ENCODE measurements at places on chromosomes 7 and 10.

DNA sequence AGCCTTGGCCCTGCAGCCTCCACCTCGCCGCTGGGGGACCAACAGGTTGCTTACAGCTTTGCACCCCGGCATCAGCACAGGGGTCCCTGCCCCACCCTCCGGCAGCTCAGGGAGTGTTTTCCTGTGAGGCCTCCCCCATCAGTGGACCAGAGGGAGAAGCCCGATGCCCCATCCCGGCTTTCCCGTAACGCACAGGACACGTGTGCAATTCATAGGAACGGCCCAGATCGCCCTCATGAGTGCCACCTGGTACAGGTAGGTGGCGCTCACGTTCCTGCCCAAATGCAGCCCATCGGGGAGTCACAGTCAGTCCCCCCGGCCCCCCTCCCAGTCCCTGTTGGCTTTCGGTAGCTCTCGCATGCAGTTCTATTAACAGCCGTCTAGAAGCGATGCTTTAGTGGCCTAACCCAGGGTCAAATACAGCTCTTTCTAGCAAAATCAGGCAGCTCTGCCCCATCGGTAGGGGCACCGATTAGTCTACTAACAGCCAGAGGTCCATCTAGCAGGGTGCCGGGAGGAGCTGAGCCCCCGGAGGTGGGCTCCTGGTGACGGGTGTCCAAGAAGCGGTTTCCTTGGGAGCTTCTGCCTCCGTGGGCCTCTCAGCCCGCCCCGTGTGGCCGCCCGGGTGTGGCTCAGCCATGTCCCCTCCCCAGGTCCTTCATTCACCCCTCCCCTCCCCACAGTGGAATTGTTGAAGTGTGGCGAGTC lies 48.4 kb upstream of the GTF2IRD1 start:
- DNase-seq: no peak

DNA sequence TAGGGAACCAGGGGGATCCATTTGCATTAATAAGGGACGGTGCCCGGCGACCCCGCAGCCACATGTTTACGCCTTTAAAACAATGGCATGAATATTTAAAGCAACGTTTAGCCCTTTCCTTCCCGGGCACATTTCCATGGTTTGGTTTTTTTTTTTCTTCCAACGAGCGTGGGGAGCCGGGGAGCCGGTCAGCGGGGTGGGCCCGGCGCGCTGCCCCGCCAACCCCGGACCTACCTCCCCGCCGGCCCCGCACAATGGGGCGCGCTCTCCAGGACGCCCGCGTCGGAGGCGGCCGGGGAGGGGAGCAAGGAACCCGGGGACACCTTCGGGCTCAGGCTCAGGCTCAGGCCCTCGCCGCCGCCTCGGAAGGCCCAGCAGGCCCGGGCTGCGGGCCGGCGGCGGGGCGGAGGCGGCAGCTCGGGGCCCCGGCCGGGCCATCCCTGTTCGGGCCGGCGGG lies 1.0 kb downstream of the SEPHS1 start:
- no peak for DNase-seq

DNA sequence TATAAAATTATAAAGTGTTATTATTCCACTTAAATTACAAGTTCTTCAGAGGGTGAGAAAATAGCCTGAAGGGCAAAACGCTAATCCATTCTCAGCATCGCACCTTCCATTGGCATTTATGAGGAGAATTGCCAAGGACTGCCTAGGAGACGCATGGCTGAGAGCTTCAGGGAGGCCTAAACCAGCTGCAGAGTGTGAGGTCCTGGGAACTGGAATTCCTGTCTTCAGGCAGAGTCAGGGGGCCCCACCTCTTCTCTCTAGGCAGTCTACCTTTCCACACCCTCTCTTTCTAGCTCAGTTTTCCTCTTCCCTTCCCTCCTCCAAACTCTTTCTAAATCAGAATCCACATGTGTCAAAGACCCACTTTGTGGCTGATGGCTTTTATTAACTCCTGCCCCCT lies 35.3 kb downstream of the LRRC72 start:
- DNase-seq: no peak

DNA sequence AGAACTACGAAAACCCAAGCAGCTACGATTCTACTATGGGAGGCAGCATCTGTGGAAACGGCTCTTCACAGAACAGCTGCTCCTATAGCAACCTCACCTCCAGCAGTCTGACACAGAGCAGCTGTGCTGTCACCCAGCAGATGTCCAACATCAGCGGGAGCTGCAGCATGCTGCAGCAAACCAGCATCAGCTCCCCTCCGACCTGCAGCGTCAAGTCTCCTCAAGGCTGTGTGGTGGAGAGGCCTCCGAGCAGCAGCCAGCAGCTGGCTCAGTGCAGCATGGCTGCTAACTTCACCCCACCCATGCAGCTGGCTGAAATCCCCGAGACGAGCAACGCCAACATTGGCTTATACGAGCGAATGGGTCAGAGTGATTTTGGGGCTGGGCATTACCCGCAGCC lies 81.6 kb upstream of the SAMD8 start:
- DNase-seq: peak; percentile 70

DNA sequence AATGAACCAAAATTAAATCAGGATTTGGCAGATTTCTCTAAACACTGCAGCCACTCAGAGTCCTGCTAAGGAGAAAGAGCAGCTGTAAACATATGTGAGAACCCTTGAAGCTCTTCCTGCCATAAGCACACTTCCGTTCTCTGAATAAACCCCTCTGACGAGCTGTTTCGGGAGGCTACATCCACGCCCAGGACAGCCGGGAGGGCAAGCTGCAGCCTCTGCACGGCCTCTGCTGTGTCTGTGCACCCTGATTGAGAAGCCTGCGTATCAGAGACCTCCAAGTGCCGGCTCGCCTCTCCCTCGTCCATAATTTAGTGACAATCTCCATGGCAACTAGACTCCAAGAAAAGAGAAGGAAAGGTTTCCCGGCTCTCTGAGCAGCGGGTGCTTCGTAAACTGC lies 114.4 kb downstream of the PTPRN2 start:
- DNase-seq: peak; percentile 23

GRCh38 chr10:122727426-122727825 lies 27.8 kb upstream of the C10orf120 start:
- DNase-seq: no peak

GRCh38 chr7:144957998-144958397 lies 122.1 kb upstream of the TPK1 start:
- no peak for DNase-seq

GRCh38 chr10:119693262-119693957 lies 32.4 kb upstream of the INPP5F start:
- DNase-seq: no peak

DNA sequence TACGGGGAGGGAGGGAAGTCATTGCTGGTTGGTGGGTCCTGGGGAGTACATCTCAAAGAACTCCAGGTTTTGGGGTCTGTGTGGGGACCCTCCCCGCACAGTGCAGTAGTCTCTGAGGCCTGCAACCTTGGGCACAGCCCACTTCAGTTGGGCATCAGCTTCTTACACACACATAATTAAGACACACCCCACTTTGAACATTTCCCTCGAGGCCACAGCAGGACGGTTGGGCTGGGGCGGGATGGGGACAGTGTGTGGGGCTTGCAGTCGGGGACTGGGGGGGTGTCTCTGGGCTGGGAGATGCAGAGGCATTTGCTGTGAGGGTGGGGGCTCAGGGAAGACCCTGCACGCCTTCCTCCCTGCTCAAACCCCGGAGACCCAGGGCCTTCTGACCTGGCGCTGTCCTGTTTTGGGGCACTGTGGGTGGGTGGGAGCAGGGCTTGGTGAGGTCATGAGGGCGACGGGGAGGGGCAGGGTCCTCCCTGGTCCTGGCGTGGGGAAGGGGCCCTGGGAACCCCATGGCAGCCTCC lies 1.3 kb downstream of the LFNG start:
- DNase-seq: no peak

DNA sequence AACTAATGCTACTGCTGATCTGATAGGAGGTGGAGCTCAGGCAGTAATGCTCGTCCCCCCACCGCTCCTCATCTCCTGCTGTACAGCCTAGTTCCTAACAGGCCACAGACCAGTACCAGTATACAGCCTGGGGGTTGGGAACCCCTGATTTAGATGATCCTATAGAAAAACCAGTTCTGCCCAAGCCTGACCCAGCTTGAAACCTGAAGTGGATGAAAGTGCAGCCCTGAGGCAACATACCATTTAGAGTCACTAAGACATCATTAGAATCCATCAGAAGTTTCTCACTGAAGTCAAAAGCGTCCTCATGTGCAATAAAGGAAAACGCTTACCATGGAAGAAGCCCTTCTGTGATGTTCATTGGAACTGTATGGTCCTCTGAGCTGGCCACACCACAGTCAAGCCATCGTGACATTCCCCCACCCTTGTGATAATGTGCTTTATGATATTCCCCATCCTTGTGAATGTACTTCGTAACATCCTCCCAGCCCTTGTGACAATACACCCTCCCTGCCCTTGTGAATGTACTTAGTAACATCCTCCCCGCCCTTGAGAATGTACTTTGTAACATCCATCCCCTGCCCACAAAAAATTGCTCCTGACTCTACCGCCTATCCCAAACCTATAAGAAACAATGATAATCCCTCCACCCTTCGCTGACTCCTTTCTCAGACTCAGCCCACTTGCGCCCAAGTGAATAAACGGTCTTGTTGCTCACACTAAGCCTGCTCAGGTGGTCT lies 65.9 kb upstream of the HECTD2 start:
- no peak for DNase-seq

- DNase-seq: no peak
Measured at GRCh38 chr10:35335133-35336083, 901 bp upstream of the CCNY start.

DNA sequence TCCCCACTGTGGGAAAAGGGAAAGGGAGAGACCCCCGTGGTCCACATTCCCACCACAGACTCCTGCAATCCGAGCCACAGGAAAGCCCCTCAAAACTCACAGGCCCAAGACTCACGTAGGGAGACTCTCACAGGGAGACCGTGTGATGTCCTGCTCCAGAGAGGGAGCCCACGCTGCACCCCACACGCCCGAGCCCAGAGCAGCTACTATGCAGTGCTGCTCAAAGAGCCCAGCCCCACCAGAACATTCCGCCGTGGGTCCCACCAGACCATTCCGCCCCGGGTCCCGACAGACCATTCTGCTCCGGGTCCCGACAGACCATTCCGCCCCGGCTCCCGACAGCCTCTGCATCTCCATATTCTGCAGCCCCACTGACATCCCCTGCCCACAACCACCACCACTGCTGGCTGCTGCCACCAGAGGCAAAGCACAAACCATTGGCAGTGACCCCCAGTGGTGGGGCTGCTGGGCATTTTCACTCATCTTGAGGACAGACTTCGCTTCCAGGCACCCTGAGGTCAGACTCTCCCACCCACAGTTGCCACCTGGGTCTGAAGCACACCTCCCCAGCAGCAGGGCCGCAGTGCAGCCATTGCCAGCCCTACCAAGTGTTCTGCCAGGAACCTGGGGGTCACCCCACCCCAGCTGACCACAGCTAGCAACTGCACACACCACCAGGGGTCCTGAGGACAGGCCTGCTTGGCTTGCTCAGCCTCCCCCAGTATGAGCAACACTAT lies 625.4 kb upstream of the FOXK1 start:
- no peak for DNase-seq

- no peak for DNase-seq
Measured at GRCh38 chr7:90209776-90210175, 1.8 kb upstream of the STEAP2 start.

DNA sequence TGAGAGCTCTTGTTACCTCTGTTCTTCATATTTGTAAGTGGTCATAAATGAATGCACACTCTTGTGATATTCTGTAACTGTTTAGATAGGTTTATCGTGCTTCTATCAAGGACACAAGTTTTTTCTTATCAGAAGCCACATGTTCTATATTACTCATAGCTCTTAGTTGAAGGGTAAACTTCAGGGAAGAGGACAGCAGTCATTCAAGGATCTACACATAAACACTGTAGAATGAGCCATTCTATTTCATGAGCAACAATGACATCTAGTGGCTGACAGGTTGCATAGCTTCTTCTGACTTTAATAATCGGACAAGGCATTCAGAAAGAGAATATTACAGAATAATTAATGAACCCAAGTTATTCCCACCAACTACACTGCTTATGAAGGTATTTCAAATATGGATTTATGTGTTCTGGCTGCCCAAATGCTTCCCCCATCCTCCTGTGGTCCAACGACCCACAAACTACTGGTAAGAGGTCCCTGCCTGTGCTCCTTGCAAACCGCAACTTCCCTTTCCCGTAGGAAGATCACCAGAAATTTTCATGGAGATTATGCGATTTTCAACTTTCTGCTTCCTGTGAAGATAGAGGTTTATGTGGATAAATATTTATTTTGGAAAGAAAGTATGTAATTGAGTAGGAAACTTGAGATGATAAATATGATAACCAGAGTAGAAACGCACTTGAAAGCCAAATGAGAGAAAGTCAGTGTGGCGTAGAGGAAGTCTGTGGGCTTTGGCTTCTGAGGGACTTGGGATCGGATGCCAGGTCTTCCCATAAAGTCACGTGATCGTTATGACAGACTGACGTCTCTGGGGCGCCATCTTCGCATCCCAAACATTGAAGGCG lies 16.8 kb upstream of the ABCB5 start:
- no peak for DNase-seq

- peak; percentile 68 for DNase-seq
Measured at GRCh38 chr10:77391605-77392235, 245.9 kb downstream of the KCNMA1 start.

- no peak for DNase-seq
Measured at GRCh38 chr10:18332484-18332883, 192.3 kb downstream of the CACNB2 start.

DNA sequence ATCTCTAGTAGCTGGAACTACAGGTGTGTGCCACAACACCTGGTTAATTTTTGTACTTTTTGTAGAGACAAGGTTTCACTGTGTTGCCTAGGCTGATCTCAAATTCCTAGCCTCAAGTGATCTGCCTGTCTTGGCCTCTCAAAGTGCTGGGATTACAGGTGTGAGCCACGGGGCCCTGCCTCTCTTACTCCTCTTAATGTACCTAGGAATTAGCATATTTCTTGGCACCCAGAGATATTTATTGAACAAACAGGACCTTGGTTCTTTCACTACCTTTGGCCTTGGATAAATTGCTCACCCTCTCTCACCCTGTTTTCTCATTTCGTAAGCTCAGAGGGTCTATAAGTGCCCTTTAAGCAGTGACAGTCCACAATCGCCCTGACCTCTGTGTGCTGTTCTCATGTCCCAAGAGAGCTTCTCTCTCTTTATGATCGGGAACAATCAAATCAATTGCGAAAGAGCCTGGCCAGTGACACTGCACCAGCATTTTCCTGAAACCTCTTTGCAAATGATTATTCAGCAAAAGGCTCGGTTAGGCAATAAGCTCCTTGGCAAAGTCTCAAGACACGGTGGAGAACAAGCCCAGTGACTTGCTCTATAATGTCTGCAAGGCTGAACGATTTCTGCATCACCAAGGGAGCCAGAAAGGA lies 117.7 kb downstream of the APBB1IP start:
- no peak for DNase-seq

Measured in left renal cortex interstitium (tissue), 4 donors.